ENCODE measurements at places on chromosomes 3 and 15.

DNA sequence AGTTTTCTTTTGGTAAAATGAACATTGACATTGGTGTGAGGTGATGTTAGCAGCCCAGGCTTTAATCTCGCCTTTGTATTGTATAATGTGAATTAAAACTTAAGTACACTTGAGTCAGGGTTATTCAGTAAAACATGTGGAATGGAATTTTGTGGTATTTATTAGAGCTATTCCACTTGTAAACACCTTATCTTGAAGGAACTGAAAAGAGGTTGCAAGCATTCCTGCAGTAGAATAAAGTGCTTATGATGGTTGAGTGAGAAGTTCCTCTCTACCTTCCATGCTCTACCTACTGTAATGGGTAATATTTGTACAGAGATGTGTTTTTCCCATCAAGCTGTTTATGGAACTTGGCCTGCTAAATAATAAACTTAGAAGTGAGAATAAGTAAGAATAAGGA lies 36.1 kb downstream of the HMG20A start:
- peak; percentile 80 for DNase-seq

DNA sequence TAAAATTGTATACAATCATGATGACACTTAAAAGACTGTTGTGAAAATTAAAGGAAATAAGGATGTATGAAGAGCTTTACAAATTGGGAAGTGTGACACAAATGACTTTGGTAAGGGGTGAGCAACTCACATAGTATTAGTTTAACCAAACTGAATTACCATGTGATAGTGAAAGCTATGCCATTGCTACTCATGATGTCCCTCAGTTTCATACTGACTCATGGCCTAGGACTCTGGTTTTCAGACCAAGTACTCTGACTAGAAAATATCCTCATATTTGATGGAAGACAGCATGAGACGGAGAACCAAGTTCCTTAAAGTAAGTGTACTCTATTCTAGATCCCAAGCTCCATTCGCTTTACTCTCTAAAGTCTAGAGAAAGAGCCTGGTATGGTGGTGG lies 203.2 kb upstream of the ICE2 start:
- peak; percentile 55 for DNase-seq

GRCh38 chr15:73799466-73799865 lies 46.3 kb upstream of the INSYN1 start:
- peak; percentile 64 for DNase-seq

DNA sequence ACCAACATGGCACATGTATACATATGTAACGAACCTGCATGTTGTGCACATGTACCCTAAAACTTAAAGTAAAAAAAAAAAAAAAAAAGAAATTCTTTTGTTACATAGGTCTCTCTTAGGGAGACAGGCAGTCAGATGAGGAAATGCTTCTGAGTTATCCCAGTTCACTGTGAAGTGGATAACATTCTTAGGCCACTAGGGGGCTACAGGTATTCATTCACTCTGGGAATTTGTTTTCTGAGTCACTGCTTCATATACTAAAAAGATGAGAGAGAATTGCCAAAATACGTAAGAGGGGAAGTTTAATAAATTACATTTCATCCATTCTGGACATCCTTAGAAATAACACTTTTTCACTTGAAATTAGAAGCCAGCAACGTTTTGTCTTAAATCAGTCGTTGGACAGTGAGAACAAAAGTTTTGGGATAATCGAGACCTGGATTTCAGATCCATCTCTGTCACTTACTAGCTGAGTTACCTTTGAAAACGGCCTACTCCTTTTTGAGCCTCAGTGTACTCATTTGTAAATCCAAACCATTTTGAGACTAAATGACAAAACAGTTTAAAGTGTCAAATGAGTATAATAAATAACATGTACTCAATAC lies 738.4 kb upstream of the ALCAM start:
- peak; percentile 74 for DNase-seq

DNA sequence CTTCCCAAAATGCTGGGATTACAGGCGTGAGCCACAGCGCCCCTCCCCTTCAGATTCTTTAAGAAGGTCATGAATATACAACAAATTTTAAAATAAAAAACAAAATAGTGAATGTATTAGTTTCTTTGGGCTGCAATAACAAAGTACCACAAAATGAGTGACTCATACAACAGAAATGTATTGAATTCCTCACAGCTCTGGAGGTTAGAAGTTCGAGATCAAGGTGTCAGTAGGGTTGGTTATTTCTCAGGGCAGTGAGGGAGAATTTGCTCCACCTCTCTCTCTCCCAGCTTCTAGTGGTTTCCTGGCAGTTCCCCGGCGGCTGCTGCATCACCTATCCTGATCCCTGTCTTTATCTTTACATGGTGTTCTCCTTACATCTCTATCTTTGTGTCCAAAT lies 804.0 kb downstream of the ROBO1 start:
- DNase-seq = no peak

Measured in amniotic epithelial cell (primary cell).